Gastrocnemius medialis (tissue), 4 donors: ENCODE measurements at places on chromosomes 3 and 15. TPM values are rescaled to one million over a fixed set of nuclear protein-coding genes. Genes with fewer than 3 reads are reported as not detected.

Gene SERPINI2
- total RNA-seq = not detected

Gene GOLGA8T
- not detected for total RNA-seq

Gene CCR9
- total RNA-seq = 0.09 TPM

- peaks cover 10% of the 10 kb centered on the region for H3K36me3 ChIP-seq
- H3K27ac ChIP-seq = no peak overlapping the region
- no peaks in the 10 kb centered on the region for H3K27me3 ChIP-seq
These were observed 38.5 kb upstream of the SCAANT1 start for GRCh38 chr3:63950698-63951097.

GRCh38 chr3:112627419-112627818 is 13.5 kb downstream of the CCDC80 start:
- peak; percentile 37 for DNase-seq
- H3K27me3 ChIP-seq = no peaks in the 10 kb centered on the region
- peaks cover 3% of the 10 kb centered on the region for H3K4me1 ChIP-seq
- no peak overlapping the region for H3K27ac ChIP-seq

Gene IL17RD
- 1.3 TPM for total RNA-seq

Gene CX3CR1
- total RNA-seq = 0.25 TPM

DNA sequence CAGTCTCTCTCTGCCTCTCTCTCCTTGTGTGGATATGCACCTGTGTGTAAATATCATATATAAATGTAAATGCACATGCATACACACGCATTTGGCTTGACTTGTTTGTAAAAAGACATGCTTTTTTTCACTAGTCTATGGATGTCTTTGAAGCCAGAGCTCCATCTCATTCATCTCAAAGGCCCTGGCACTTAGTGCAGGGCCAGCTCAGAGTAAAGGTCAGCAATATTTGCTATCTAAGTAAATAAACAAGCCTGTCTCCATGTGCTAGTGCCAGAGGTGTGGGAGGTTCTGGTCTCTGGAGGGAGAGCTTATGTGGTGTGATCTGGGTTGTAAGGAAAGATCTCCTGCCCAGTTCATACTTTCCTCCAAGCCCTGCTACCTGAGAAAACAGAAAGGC is 5.6 kb downstream of the CLSTN2 start:
- no peak overlapping the region for H3K27ac ChIP-seq
- H3K27me3 ChIP-seq = peaks cover 9% of the 10 kb centered on the region
- H3K36me3 ChIP-seq = no peaks in the 10 kb centered on the region
- no peak for DNase-seq
- H3K4me1 ChIP-seq = no peaks in the 10 kb centered on the region

Gene ITIH1
- not detected for total RNA-seq

- H3K36me3 ChIP-seq = no peaks in the 10 kb centered on the region
- no peak overlapping the region for H3K27ac ChIP-seq
- no peak overlapping the region for H3K4me3 ChIP-seq
These were observed 23.5 kb downstream of the MKRN3 start for GRCh38 chr15:23589012-23589411.

- H3K4me3 ChIP-seq = no peak overlapping the region
- no peaks in the 10 kb centered on the region for H3K27me3 ChIP-seq
- no peak for DNase-seq
- H3K4me1 ChIP-seq = no peaks in the 10 kb centered on the region
- no peak overlapping the region for H3K27ac ChIP-seq
These were observed 844.5 kb downstream of the TBL1XR1 start for GRCh38 chr3:176352716-176353334.

DNA sequence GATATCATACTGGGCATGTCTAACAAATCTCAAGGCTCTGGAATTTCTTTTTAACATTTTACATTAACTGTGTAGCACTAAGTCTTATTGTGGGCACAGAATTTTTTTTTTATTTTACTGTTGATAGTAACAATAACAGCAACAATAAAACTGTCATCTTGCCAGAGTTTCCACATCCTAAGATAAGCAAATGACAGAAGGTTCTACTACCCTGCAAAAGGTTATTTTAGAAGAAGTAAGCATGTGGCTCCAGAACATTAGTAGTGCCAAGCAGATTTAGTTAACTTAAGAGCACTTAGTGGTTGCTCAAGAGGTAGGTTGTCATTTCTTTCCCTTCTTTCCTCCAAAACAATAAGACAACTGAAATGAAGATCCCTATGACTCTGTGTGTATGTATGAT is 743.0 kb upstream of the CBLB start:
- no peak overlapping the region for H3K4me3 ChIP-seq
- no peaks in the 10 kb centered on the region for H3K36me3 ChIP-seq
- no peaks in the 10 kb centered on the region for H3K4me1 ChIP-seq
- no peak for DNase-seq
- H3K27me3 ChIP-seq = no peaks in the 10 kb centered on the region
- H3K27ac ChIP-seq = no peak overlapping the region

Gene B3GALNT1
- total RNA-seq = not detected

Gene SIDT1
- total RNA-seq = not detected
